Fibroblast of skin of right quadriceps (primary cell): ENCODE measurements at places on chromosomes 6 and 20.
A peak's percentile ranks its signal among the peaks of the same experiment; 100 is the strongest.

GRCh38 chr20:14996883-14997672, 659.7 kb upstream of the FLRT3 start:
- no peak for DNase-seq

- DNase-seq: no peak
Observed at GRCh38 chr6:34276881-34277762, 28.3 kb upstream of the SMIM29 start.

DNA sequence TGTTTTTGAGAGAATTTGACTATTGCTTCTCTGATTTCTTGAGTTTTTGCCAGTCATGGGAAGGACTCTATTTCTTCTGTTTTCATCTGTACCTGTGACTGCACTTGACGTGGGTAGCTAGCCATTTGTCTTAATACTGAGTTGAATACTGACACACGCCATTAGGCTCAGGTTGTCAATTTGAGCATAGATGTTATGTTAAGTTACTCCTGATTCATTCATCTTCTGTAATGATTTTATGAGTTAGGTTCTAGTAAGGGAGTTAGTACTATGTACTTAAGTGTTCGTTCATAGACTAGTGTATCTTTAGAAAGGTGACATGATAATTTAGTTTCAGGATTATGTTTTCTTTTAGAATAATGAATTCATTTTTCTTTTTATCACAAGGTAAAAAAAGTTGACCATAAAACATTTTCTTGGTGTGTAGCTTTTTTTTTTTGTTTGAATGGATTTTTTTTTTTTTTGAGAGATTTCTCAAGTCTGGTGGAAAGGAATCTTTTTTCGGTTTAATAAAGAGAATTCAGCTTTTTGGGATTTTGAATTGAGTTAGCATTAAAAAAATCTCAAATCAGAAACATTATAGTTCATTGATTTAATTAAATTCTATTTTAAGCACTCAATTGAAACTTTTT, 1.7 kb downstream of the AFDN start:
- DNase-seq: no peak

DNA sequence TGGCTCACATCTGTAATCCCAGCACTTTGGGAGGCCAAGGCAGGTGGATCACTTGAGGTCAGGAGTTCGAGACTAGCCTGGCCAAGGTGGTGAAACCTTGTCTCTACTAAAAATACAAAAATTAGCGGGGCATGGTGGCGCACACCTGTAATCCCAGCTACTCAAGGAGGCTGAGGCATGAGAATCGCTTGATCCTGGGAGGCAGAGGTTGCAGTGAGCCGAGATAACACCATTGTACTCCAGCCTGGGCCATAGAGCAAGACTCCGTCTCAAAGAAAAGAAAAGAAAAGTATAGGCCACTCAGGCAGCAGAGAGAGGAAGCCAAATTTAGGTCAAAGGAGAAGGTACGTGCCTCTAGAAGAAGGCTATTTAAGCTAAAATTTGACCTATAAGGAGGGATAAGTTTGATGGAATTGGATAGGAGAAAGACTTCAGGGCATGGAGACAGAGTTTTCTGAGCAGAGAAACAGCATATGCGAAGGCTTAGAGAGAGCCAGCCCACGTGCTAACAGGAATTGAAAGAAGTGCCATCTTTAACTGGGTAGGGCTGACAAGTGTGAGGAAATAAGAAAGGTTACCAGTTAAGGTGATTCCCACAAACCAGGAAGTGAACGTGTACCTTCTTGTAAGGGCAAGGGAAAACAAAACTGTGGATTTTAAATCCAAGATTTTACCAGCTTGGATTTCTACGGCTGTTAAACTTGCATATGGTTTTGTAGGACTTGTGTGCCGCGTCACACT, 113.8 kb downstream of the IPCEF1 start:
- DNase-seq: no peak

GRCh38 chr6:93790981-93791380, 371.6 kb upstream of the EPHA7 start:
- DNase-seq: peak; percentile 30
